Activated T-helper 1 cell treated with anti-CD3 and anti-CD28 coated beads, Interleukin-12 subunit alpha, Interleukin-12 subunit beta, Interleukin-2, Interleukin-4 antibody, amounts not matched to agents 30 ng/mL and 10 ng/mL and 1 ng/mL, durations not matched to agents 14 hours and 24 hours and 36 hours (primary cell): ENCODE measurements at places on chromosomes 5 and 9. TPM values are rescaled to one million over a fixed set of nuclear protein-coding genes. Genes with fewer than 3 reads are reported as not detected.

DNA sequence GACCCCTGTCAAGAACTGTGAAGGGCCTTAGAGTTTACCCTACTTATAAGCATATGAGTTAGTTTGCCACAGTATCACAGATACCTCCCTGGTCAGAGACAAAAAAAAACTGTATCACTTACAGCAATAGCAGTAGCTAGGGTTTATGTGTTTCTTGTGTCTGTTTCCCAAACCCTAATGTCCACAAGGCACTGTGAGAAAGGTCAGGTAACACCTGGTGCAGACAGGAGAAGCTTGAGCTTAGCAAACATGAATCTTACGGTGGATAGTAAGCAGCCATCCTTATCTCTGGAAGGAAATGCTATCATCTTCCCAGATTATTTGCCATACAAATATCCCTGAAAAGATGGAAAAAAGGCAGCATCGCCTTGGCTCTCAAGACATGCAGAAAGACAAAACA is 208.5 kb upstream of the KCNN2 start:
- no peaks in the 10 kb centered on the region for H3K36me3 ChIP-seq
- no peak overlapping the region for H3K4me3 ChIP-seq
- no peak overlapping the region for H3K27ac ChIP-seq
- no peaks in the 10 kb centered on the region for H3K4me1 ChIP-seq

GFI1B gene
- total RNA-seq: not detected in 2 replicates

CCDC187 gene
- not detected in 2 replicates for total RNA-seq

GPRIN1 gene
- 3.1 and 3.2 TPM in 2 replicates for total RNA-seq

GRCh38 chr5:84372066-84372695 is 12.5 kb downstream of the EDIL3 start:
- no peaks in the 10 kb centered on the region for H3K4me1 ChIP-seq
- H3K36me3 ChIP-seq: no peaks in the 10 kb centered on the region
- no peak overlapping the region for H3K27ac ChIP-seq
- H3K27me3 ChIP-seq: no peaks in the 10 kb centered on the region
- no peak overlapping the region for H3K4me3 ChIP-seq

GRCh38 chr5:12974856-12975255 is 969.6 kb downstream of the DNAH5 start:
- DNase-seq: no peak
- H3K27me3 ChIP-seq: no peaks in the 10 kb centered on the region
- H3K4me1 ChIP-seq: no peaks in the 10 kb centered on the region
- no peaks in the 10 kb centered on the region for H3K36me3 ChIP-seq
